Stimulated activated naive CD4-positive, alpha-beta T cell treated with Interleukin-2 at 50 U/mL for 16 hours (primary cell): ENCODE measurements at places on chromosomes 3 and 15.
A peak's percentile ranks its signal among the peaks of the same experiment; 100 is the strongest.

DNA sequence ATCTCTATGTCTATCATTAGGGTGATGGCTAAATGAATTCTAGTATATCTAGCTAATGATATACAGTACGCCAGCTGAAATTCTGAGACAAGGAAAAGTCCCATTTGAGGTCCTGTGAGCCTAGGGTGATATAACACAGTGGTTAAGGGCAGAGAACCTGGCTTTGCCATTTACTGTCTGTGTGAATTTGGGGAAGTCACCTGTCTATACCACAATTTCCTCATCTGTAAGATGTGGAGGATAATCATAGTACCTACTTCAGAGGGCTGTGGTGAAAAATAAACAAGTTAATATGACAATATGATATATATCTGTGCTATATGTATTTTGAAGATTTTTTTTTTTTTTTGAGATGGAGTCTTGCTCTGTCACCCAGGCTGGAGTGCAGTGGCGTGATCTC, 9.8 kb upstream of the ANKDD1A start:
- DNase-seq, result no peak

DNA sequence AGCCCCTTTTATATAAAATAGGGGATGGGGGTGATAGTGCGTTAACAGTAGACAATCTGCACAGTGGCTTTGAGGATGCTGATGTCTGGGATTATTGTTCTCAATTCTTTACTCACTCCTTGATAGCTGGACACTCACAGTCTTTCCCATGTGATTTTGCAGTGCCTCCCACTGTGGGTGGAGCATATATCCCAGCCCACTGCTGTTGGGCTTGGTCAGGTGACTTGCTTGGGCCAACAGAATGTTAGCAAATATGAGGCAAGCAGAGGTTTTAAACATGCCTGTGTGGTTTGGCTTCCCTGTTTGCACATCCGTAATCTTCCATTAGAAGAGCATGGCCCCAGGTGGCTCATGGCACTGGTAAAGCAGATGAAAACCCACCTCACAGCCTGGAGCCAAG, 46.5 kb downstream of the CPA3 start:
- no peak for DNase-seq

DNA sequence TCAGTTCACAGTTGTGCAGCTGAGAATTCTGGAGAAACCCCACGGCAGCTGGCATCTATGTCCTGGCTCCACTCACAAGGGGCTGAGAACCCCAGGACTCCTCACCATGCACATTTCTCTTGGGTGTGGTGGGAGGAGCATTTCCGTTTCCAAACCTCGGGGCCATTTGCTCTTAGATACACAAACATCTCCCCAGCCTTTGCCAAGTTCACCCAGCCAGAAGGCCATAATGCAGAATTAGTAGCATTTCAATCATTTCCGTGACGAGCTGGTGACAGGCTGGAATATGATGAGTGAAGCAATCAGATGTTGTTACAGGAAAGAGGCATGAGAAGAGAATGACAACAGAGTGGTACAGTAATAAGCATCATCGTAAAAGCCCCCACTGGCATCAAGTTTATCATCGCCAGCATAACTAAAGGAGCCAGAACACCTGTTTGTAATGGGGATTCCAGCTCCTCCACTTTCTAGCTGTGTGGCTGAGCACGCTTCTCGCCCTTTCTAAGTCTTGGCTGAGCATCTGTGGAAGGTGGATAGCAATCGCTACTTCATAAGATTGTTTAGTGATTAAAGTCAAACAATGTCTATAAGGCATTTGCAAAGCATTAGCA, 82.0 kb downstream of the LIPC start:
- no peak for DNase-seq

- DNase-seq, result no peak
Observed at GRCh38 chr15:41648097-41648496, 12.1 kb upstream of the MGA start.

DNA sequence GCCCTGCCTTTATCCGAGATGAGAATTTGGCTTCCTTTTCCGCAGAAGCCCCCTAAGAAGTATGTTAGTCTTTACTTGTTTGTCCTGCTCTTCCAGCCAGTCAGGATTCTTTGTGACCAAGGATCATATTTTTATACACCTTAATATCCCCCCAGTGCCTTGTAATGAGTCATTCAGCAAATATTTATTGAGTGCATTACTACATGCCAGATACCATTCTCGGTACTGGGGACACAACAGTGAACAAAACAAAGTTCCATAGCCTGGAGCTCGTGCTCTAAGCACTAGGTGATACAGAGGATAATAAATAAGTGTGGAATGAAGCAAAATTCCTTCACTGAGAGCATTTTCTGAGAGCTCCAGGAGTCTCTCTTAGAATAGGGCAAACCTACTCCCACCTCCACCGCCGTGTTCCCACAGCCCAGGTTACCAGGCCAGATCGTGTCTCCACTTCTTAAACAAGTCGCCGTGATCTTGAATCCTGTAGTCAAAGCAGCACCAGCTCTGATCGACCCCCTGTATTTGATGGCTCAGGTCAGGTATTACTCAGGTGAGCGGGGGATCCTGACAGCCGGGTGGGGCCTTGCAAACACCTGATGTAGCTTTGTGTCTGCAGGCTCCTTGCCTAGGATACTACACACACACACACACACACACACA, 18.5 kb downstream of the TTC21A start:
- no peak for DNase-seq

- DNase-seq, result no peak
Observed at GRCh38 chr3:65854606-65855304, 184.0 kb downstream of the MAGI1 start.

GRCh38 chr15:46266661-46267060, 631.8 kb downstream of the SQOR start:
- no peak for DNase-seq

DNA sequence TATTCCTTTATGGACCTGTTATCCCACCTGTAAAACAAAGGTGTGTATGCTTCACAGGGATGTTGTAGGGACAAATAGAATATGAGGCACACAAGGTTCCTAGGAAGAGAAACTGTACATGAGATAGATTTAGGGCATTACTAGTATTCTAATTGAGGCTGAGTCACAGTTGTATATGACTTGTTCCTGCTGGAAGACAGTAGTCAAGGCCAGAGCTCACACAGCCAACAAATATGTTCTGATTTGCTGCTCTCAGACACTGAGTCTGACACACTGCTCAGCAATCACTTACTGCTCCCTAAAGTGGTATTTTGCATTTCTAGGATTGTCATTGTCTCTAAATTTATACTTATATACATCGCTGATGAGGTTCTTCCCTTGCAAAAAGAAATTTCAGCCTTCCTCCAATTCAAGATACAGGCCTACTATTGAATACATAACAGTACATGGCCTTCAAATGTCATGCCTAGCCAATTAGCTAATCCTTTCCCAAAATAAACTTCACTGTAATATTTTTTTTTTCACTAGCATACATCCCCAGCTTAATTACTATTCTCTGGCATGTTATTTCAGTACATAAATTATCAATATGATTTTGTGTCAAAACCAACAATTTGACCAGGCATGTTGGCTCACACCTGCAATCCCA, 69.8 kb downstream of the TIGIT start:
- no peak for DNase-seq

- DNase-seq, result no peak
Observed at GRCh38 chr15:63086271-63086670, 35.4 kb upstream of the LACTB start.

- DNase-seq, result peak; percentile 15
Observed at GRCh38 chr3:172132159-172132586, 92.8 kb downstream of the FNDC3B start.

- no peak for DNase-seq
Observed at GRCh38 chr3:56125358-56126005, 342.8 kb downstream of the ERC2 start.
